Activated T-cell treated with anti-CD3 and anti-CD28 coated beads for 1 hour (primary cell): ENCODE measurements at places on chromosomes 5 and 9.

GRCh38 chr5:173753307-173754168, 134.6 kb upstream of the CPEB4 start:
- no peak for DNase-seq

GRCh38 chr5:106171708-106172107, 1499.0 kb downstream of the EFNA5 start:
- no peak for DNase-seq

DNA sequence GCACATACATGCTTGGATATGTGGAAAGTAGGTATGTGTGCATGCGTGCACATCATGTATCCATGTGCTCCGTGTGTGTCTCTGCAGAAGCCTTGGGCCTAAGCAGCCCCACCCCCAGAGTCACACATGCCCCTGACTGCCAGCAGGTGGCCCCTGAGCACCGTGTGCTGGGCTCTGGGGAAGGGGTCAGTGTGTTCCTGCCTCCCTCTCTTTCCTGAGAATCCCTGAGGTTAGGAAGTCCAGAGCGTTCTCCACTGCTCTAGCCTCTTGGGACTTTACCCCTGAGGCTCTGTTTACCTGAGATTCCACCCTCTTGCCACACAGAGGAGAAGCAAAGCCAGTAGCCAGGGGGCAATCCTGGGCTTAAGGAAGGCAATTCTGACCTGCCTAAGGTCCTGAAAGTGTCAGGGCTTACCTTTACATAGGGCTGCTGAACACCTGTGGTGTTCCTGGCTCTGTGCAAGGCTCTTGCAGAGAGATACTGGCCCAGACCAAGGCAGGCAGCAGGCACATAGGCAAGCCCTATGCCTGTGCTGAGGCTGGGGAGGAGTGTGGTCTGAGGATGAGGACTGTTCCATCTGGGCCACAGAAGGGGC, 207.3 kb downstream of the TMEM38B start:
- no peak for DNase-seq

DNA sequence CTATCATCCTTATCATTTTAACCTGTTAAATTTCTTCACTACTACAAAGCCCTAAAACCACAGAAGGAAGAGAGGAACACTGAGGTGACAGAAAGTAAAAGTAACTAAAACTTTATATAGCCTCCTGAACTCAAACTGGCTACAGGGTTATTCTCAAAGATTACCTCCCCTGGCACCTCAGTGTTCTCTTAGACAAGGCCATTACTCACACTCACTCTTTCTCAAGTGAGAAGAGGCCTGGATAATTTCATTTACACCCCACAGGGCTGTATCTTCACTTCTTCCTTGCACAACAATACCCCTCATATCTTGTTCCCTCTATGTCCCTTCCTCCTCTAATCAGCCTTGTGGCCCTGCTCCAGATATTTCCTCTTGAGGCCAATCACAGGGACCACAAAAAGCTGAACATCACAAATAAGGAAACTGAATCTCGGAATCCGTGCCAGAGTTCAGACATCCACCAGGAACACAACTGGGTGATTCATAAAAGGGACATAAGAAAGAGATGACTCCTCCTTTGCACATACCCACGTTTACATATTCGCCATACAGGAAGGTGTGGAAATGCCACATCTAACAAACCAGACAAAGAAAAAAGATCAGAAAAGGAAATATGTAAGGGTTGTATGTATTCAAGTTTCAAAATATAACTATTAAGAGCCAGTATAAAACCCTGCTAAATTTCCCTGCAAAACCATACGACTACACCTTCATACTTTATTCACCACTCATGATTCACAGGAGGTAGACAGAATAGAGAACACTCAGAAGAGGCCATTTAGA, 1.7 kb upstream of the KLHL3 start:
- no peak for DNase-seq

- no peak for DNase-seq
Measured at GRCh38 chr9:129929496-129930125, 94.4 kb downstream of the USP20 start.

- DNase-seq = no peak
Measured at GRCh38 chr5:14816999-14817761, 54.4 kb downstream of the ANKH start.

DNA sequence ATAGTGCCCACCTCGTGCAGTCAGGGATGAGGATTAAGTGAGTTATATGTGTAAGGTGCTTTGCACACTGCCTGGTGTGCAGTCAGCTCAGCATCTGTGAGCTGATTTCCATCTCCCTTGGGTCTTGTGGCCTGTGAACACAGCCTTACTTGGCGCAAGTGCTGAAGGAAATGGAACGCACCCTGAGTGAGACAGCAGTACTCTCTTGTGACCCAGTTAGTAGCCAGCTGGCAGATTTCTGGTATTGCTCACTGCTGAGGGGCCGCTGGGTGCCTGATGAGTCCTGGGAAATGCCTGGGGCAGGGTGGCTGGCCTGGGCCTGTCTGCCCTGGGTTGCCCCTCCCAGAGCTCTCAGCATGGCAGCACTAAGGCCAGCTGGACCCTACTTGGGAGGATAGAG, 90.9 kb upstream of the BOD1 start:
- no peak for DNase-seq
